ENCODE measurements at places on chromosomes 1 and 21.

GRCh38 chr21:43956019-43956669 is 56.0 kb upstream of the TRAPPC10 start:
- peak; percentile 4 for DNase-seq

DNA sequence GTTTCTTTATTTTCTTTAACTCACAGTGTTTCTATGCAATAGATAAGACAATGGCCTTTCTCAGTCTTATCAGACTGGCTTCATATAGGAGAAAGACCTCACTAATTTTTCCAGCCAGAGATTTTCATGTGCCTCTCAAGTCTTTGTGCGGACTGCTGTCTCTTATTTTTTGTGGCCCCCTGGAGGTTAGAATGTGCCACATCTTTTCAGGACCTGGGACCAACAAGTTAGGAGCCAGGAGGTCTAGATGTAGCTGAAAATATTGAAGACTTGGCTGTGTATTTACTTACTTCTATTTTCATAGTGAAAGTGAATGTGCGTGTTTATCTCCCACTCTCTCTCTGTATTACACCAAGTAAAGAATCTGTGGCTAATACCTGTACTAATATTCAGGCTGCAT is 42.1 kb upstream of the CFHR3 start:
- DNase-seq: no peak

DNA sequence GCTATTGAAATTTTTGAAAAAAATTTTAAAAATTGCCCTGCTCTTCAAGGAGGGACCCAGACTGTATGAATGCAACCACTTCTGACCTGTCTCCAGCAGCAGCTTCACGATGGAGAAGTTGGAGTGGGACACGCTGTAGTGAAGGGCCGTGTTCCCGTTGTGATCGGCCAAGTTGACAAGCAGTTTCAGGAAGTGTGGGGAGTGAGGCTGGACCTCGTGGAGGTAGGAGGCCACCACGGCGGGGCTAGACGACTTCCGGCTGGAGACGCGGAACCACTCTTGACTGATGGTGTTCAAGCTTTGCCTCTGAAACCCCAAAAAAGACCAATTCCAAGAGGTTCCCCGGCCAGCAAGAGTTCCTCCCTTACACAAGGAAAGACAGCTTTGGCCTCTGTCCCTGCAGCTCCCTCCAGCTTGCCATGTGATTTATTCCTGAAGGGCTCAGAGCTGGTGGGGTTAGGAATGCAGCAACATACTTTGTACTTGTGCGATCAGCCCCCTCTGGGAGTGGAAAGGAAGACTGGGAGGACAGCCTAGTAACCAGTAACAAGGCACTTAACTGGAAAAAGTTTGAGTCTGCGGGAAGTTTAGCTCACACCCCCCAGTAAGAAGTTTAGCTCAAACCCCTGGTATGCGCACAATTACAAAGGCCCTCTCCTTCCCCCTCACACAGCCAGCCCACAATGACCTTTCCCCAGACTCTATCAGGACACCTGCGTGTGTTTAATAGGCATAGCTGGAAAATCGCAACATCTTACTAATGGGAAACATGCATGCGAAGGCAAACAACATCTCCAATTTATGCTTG is 56.0 kb downstream of the KANK4 start:
- no peak for DNase-seq

DNA sequence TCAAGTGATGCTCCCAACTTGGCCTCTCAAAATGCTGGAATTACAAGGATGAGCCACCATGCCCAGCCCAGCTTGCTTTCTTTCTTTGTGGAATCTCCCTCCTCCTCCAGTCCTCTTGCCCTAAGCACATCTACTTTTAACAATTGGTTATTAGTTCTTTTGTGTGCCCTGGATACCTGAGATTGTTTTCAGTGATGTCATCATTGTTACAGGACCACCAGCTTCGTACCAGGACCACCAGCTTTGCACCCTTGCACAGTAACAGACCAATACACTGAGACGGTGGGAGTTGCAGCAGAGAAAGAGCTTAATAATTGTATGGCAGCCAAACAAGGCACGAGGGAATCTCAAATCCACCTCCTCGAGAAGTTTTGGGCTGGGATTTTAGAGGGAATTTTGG is 71.3 kb downstream of the CNIH3 start:
- no peak for DNase-seq

- DNase-seq: no peak
Measured at GRCh38 chr1:1073743-1074587, at the start of gene RNF223. Gene RNF223, minus strand, starts transcription at chr1:1074306. Its CDS starts 1,740 bp downstream, at chr1:1072566.

DNA sequence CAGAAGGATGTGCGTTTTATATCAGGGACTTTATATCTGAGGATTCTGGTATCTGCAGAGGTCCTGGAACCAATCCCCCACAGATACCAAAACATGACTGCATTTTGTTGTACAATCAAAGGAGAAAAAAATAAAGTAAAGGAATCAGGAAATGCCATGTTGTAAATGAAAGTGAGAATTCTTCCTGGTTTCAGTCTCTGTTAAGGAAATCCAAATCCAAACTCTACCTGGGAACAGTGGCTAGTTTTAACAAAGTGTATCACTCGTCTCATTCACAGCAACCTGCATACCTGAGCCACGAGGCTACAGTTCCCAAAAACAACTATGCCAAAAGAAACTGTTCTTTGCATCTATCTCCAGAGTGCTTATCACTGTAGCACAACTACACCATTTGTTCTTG is 77.3 kb upstream of the ATF3 start:
- no peak for DNase-seq

DNA sequence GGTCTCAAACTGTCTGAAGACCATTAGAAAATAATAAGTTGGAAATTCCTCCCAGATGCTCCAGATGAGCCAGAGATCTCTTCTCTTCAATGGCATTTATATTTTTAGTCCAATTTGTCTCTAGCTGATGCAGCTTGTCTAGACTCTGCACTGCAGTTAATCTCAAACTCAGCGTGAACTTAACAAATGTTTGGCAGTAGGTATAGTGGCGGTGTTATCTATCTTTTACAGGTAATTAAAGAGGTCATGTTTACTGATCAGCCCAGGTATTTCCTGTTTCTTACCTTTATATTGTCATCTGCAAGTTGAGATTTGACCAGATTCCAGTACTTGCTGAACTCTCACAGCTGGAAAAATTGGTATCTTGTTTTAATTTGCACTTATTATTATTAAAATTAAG is 1024.5 kb upstream of the ADGRL2 start:
- no peak for DNase-seq

DNA sequence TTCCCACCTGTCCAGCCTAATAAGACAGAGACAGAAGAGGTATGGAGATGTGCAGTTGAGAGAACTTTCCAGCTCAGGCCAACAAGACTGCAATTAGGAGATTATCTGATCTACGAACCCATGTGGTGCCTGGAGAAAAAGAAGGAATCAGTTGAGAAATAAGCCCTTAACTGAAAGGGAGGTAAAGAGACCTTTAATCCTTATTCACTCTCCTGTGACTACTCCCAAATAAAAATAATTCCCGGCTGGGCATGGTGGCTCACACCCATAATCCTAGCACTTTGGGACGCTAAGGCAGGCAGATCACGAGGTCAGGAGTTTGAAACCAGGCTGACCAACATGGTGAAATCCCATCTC is 31.9 kb upstream of the SARS1 start:
- DNase-seq: no peak

GRCh38 chr21:42836767-42837301 is 42.5 kb downstream of the WDR4 start:
- no peak for DNase-seq

DNA sequence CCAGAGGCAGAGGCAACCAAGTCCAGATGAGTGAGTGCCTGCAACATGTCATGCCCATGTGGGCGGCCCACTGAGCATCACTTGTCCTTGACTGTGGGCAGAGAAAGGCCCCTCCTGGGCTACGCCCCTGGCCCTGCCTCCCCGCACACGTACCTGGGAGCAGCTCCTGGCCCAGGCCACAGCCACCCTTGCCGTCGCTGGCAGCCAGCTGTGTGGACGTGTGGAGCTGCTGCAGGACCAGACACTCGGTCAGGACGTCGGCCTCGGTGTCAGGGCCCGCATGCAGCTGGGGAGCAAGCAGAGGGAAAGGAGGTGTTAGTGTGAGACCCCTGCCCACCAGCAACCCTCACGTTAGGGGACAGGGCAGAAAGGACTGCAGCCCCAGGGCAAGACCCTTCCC is 61.3 kb downstream of the DMRTB1 start:
- no peak for DNase-seq

- no peak for DNase-seq
Measured at GRCh38 chr21:44020551-44020950, 8.4 kb downstream of the TRAPPC10 start.

DNA sequence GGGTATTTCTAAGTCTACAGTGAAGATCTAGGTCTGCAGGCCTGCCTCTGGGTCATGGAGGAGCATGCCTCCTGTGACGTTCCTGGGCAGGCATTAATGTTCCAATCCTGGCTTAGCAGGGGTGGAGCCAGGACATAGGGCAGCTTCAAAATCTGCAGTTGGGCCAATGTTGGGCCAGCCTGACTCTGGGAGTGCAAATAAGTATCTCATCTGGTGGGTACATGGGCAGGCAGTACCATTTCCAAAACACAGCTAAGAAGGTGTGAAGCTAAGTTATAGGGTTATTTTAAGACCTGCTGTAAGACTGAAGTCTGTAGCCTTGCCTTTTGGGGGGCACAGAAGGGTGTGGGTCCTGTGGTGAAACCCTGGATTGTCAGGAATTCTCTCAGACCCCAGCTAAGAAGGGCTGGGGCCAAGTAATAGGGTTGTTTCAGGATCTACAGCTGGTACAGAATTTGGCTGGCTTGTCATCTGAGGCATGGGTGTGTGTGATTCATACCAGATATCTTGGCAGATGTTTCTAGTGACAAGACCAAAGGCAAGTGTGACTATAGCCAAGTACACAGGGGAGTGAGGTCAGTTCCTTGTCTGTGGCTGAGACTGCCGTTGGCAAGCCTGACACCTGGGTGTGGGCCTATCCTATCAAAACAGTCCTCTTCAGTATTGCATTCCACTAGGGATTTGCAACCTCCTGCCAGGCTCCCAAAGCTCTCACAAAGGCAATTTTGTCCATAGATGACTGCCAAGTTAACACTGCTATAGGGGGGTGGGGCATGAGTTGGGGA is 468.7 kb upstream of the B3GALT2 start:
- peak; percentile 61 for DNase-seq

DNA sequence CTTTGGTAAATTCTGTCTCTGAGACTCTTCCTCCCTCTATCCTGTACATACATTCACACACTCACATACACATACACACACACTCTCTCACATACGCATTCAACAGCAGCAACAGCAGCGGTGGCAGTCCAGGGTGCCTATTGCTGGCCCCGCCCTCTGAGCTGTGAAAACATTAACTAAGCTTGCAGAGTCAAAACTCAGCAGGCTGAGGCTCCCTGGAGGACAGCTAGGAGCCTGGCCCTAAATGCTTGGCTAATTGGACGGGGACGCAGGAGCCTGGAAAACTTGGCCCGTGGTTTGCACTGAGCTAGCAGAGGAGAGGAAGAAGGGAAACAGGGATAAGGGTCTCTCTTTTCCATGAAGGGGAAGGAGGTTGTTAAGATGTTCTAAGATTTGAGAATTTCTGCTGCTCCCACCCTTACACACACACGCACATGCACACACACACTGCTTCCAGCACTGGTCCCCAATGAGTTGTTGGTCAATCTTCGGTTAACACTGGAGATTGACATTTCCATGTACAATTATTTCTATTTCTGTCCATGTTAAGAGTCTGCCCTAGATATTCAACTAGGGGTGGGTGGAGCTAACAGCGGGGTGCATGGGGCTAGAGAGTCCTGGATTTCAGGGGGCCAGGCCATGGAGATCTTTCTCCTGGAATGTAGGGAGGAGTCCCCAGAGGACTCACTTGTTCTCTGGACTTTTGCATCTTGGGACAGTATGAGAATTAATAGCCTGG is 94.2 kb downstream of the PLXNA2 start:
- DNase-seq: no peak

DNA sequence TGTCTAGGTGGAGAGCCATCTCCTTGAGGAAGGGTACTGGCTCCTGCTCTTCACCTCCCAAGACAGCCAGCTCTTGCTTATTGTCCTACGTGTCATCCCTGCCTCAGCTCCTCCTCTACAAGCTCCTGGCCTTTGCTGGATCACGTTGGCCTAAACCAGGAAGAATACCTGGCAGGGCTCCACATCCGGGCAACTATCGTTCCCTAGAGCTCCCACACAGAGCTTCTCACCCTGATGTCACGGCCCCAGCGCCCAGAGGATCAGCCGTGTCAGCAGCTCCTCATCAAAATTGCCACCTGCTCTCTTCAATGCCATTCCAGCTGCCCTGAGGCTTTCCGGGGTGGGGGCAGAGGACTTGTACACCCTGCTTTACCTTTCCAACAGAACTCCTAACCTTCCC is 1.9 kb upstream of the TPM3 start:
- no peak for DNase-seq

DNA sequence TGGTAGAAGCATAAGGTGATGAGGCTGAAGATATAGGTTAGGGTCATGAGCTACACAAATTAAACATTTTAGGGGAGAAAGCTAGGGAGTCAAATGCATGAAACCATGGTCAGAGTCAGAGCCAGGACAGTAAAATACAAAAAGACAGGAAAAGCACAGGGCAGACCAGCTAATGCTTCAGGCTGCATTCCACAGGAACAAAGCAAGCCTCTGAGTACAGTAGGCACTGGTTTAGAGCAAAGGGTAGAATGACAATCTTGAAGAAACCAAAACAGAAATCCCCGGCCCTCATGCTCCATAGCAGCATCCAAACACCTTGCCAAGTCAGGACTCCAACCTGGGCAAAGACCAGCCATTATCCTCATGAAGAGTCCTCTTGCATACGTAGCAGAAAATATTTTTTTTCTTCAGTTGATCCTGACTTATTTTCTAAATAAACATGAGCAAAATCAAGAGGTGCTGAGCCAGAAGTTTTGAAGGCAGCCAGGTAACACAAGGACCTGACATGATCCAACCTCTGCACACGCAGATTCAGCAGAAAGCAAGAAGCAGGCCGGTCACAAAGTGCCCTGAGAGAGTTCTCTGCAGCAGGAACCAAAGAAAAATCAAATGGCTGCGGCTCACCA is 273.1 kb downstream of the TTLL7 start:
- DNase-seq: no peak

DNA sequence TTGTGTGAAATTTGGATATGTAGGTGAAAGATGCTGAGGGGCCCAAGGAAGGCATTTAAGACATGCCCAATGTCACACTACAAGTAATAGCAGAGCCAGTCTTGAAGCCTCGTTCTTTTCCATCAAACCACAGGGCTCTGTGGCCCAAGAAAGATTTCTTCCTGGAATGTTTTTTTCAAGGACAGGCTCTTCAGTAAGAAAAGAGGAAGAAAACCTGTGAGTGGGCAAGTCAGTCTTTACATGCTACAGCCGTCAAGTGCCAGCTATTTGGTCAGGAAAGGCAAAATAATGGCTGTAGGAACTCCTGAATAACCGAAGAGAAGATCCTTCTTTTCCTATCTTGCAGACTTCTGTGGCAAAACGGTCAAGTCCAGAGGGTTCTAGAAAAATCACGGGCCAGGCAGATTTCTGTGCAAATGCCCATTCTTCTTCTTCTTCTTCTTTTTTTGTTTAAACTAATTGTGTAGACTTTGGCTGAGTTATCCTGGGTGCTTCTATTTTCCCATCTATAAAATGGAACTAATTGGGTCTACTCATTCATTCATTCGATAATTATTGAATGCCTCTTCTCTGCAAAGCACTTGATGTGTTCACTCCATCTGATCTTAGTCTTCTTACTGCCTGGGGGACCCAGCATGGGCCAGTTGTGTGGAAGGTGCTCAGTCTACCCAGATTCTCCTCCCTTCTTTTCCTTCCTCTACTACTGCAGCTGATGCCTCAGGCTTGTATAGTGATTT is 1.9 kb upstream of the ID3 start:
- no peak for DNase-seq

Measured in fibroblast of lung (primary cell).